ENCODE measurements at places on chromosomes 16 and 17.

DNA sequence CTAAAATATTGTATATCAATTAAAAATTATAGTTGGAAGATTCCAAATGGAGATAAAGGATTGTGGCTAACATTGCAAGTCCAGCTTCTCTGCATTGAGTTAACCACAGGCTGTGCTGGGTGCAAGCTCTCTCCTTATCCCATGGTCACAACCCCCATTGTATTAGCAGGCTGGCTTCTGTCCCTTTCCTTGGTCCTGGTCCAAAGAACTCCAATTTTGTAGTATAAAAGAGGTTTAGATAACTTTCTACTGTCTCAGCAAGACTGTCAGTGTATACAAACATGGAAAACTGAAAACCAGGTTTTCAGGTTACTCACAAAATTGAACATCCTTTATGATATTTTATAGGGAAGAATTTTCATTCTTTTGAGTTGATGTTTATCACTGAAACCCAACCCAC lies 76.6 kb upstream of the HS3ST3A1 start:
- H3K27ac ChIP-seq, result no peak overlapping the region
- no peaks in the 10 kb centered on the region for H3K4me1 ChIP-seq
- no peak for DNase-seq
- H3K36me3 ChIP-seq, result no peaks in the 10 kb centered on the region

- no peak overlapping the region for H3K27ac ChIP-seq
- H3K4me1 ChIP-seq, result no peaks in the 10 kb centered on the region
- no peak for DNase-seq
Observed at GRCh38 chr17:75561927-75562603, 25.5 kb upstream of the MYO15B start.

DNA sequence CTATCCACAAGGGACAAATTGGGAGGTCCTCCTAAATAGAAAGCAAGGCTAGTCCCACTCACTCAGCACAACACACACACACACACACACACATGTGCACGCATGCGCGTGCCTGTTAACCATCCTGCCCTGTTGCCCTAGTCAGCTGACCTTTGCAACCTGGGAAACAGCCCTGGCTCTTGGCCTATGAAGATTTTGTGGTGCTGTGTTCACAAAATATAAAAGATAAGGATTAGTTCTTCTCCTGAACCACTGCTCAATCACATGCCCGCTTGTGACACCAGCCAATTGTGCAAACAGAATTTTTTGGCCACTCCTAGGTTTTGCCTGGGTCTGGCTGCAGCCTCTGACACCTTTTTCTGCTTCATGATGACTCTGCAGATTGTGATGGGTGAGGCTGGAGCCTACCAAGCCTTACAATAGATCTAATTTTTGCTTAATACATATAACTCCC lies 3.3 kb upstream of the CES1 start:
- H3K4me1 ChIP-seq, result peaks cover 17% of the 10 kb centered on the region
- peak overlapping the region; percentile 54 for H3K27ac ChIP-seq
- H3K27me3 ChIP-seq, result peaks cover 9% of the 10 kb centered on the region
- no peak overlapping the region for H3K4me3 ChIP-seq
- DNase-seq, result no peak

- no peak for DNase-seq
- no peaks in the 10 kb centered on the region for H3K27me3 ChIP-seq
- no peaks in the 10 kb centered on the region for H3K4me1 ChIP-seq
- H3K4me3 ChIP-seq, result no peak overlapping the region
Observed at GRCh38 chr17:32330147-32330546, 11.8 kb downstream of the C17orf75 start.

DNA sequence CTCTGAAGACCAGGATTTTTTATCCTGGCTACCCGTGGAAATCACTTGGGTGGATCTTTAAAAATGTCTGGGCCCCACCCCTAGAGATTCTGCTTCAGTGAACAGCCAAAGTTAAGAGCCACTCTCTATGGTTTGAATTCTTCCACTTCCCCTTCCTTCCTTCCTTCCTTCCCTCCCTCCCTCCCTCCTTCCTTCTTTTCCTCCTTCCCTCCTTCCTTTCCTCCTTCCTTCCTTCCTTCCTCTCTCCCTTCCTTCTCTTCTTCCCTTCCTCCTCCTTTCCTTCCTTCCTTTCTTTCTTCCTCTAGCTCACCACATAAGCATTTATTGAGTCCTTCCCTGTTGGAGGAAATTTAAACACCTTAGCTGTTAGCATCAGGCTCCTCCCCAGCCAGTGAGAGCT lies 203.6 kb downstream of the KATNIP start:
- H3K27ac ChIP-seq, result no peak overlapping the region
- H3K36me3 ChIP-seq, result peaks cover 30% of the 10 kb centered on the region
- no peak for DNase-seq
- H3K4me3 ChIP-seq, result no peak overlapping the region
- H3K4me1 ChIP-seq, result peaks cover 2% of the 10 kb centered on the region

GRCh38 chr16:68760671-68761275 lies 23.7 kb downstream of the CDH1 start:
- no peaks in the 10 kb centered on the region for H3K4me1 ChIP-seq
- no peak overlapping the region for H3K27ac ChIP-seq
- H3K4me3 ChIP-seq, result no peak overlapping the region
- H3K27me3 ChIP-seq, result peaks cover 54% of the 10 kb centered on the region
- no peak for DNase-seq
- no peaks in the 10 kb centered on the region for H3K36me3 ChIP-seq

GRCh38 chr16:70685938-70686375 lies at the start of gene MTSS2:
Gene MTSS2, minus strand, starts transcription at chr16:70686053. Its CDS starts 262 bp downstream, at chr16:70685791.
- no peaks in the 10 kb centered on the region for H3K36me3 ChIP-seq
- peak within 1 kb of the TSS; percentile 93 for H3K27ac ChIP-seq
- peak; percentile 87 for DNase-seq
- peaks cover 96% of the 10 kb centered on the region for H3K4me1 ChIP-seq
- peak within 1 kb of the TSS; percentile 87 for H3K4me3 ChIP-seq

DNA sequence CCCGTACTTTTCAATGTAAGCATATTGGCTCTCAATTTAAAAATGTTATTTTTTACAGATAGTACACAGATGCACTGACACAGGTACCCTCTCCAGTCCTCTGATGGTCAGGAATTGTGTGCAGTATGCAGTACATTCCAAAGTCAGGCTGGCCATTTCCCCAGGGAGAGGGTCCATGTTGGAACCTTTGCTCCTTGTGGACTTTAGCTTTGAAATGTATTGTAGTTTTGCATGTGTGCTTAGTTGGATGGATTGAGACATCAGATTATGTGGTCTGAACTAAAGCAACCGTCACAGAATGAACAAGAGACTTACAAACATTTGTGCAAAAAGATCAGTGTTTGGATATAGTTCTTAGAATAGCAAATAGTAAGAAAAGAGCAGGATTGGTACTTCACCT lies 381.1 kb downstream of the WWOX start:
- no peaks in the 10 kb centered on the region for H3K27me3 ChIP-seq
- H3K4me3 ChIP-seq, result no peak overlapping the region
- no peaks in the 10 kb centered on the region for H3K36me3 ChIP-seq
- DNase-seq, result no peak
- no peaks in the 10 kb centered on the region for H3K4me1 ChIP-seq

- DNase-seq, result no peak
- no peaks in the 10 kb centered on the region for H3K36me3 ChIP-seq
- H3K4me3 ChIP-seq, result no peak overlapping the region
- H3K27me3 ChIP-seq, result no peaks in the 10 kb centered on the region
Observed at GRCh38 chr16:88471575-88471974, 18.5 kb downstream of the ZFPM1 start.

- peaks cover 21% of the 10 kb centered on the region for H3K4me1 ChIP-seq
- DNase-seq, result no peak
- no peaks in the 10 kb centered on the region for H3K36me3 ChIP-seq
- H3K4me3 ChIP-seq, result no peak overlapping the region
- peaks cover 11% of the 10 kb centered on the region for H3K27me3 ChIP-seq
- H3K27ac ChIP-seq, result no peak overlapping the region
Observed at GRCh38 chr17:32123782-32124181, 18.5 kb upstream of the RHOT1 start.

- H3K4me1 ChIP-seq, result peaks cover 29% of the 10 kb centered on the region
- H3K36me3 ChIP-seq, result no peaks in the 10 kb centered on the region
- H3K4me3 ChIP-seq, result no peak overlapping the region
- no peak for DNase-seq
- no peak overlapping the region for H3K27ac ChIP-seq
Observed at GRCh38 chr17:61310590-61310989, 89.1 kb upstream of the TBX2 start.

DNA sequence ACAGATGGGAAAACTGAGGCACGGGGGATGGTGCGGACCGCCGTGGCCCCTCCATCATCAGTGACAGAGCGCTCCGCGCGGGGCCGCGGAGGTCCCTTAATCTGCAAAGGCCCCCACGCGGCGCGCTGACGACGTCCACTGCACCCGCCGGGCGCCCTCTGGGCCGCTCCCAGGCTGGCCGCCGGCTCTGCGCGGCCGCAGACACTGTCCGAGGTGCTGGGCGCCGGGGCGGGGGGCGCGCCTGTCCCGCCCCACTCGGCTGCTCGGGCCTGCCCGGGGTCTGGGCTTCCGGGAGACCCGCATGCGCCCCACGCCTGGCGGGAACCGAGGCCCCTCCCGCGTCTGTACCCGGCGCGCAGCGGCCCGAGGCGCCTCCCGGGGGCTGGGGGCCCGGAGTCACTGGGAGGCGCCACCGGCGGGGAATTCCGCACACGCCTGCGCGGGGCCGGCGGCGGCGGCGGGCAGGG lies 550 bp upstream of the RNF213 start:
- peak overlapping the region; percentile 97 for H3K27ac ChIP-seq
- peaks cover 4% of the 10 kb centered on the region for H3K36me3 ChIP-seq
- peaks cover 60% of the 10 kb centered on the region for H3K4me1 ChIP-seq

- peak overlapping the region; percentile 91 for H3K27ac ChIP-seq
- H3K27me3 ChIP-seq, result no peaks in the 10 kb centered on the region
- peak overlapping the region; percentile 49 for H3K4me3 ChIP-seq
- DNase-seq, result peak; percentile 64
- peaks cover 99% of the 10 kb centered on the region for H3K4me1 ChIP-seq
Observed at GRCh38 chr16:89320782-89321501, 103.4 kb downstream of the ZNF778 start.

Data from left ventricle myocardium inferior (tissue), 1 donor.